ENCODE measurements at places on chromosomes 12 and 14. TPM values are rescaled to one million over a fixed set of nuclear protein-coding genes. Genes with fewer than 3 reads are reported as not detected.

PTPRB gene
- 3.4 TPM for total RNA-seq

CLEC1A gene
- 2.7 TPM for total RNA-seq

PLBD1 gene
- total RNA-seq: 1.5 TPM

CLEC9A gene
- 0.07 TPM for total RNA-seq

PRH2 gene
- total RNA-seq: not detected

NOC4L gene
- 10.8 TPM for total RNA-seq

KRT78 gene
- total RNA-seq: 0.22 TPM
